ENCODE measurements at places on chromosomes 6 and 20. TPM values are rescaled to one million over a fixed set of nuclear protein-coding genes. Genes with fewer than 3 reads are reported as not detected.
A peak's percentile ranks its signal among the peaks of the same experiment; 100 is the strongest.

ANGPT4 gene
- not detected for total RNA-seq

DNA sequence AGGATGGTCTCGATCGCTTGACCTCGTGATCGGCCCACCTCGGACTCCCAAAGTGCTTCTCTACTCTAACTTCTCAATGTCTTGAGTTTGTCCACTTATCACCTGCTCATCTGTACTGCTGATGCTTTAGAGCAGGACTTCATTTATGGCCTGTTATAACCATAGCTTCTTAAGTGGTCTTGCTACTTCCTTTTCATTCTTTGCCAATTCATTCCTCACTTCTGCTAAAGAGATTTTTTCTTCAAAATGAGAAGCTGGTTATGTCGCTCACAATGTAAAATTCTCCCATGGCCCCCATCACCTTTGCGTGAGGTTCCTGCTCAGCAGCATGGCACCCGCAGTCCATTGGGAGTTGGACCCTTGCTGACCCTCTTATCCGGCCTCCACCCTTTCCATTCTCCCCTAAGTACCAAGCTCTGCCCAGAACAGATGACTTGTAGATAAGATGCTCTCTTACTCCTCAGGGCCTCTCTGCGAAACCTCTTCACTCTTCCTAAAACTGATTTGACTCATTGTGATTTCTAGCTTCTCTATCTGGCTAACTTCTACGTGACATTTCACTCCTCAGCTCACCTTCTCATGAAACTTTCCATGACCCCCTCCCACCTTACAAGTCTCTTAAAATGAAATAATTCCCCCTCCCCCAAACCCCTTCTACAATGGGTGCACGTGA lies 13.9 kb upstream of the CD164 start:
- H3K4me3 ChIP-seq = no peak overlapping the region
- H3K27me3 ChIP-seq = peaks cover 9% of the 10 kb centered on the region
- peaks cover 6% of the 10 kb centered on the region for H3K4me1 ChIP-seq
- peak overlapping the region; percentile 56 for H3K27ac ChIP-seq
- no peak for DNase-seq
- peaks cover 4% of the 10 kb centered on the region for H3K36me3 ChIP-seq

DNA sequence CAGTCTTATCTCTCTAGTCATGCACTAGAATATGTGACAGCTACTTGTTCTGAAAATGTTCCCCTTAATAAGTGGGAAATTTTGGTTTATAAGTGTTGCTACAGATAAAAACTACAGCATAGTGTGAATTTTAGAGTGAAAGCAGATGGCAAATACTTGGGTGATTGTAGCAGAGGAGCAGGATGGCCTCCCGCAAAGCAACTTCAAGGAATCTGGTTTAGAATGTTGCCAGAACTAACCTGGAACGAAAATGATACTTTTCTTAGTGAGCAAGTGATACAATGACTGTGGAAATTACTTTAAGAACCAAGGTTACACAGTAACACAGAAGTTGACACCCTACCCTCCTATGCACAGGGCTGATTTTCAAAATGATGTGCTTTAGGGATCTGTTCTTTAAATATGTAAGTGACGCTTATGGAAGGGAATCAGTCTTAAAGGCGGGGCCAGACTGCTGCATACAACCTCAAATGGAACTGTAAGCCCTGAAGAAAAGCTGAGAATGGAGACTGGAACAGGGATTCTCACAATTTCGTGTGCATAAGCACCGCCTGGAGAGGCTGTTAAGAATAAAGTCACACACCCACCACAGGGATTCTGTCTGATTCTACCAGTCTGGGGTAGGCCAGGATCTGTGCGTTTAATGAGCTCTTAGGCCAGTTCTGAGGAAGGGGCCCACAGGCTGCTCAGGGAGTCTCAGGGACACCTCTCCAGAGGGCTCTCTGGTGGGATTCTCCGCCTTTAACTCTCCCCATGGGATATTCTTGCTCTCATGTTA lies 97.9 kb downstream of the FYN start:
- H3K27ac ChIP-seq = peak overlapping the region; percentile 97
- peaks cover 5% of the 10 kb centered on the region for H3K36me3 ChIP-seq
- H3K27me3 ChIP-seq = no peaks in the 10 kb centered on the region
- H3K4me3 ChIP-seq = peak overlapping the region; percentile 53
- DNase-seq = no peak

DNA sequence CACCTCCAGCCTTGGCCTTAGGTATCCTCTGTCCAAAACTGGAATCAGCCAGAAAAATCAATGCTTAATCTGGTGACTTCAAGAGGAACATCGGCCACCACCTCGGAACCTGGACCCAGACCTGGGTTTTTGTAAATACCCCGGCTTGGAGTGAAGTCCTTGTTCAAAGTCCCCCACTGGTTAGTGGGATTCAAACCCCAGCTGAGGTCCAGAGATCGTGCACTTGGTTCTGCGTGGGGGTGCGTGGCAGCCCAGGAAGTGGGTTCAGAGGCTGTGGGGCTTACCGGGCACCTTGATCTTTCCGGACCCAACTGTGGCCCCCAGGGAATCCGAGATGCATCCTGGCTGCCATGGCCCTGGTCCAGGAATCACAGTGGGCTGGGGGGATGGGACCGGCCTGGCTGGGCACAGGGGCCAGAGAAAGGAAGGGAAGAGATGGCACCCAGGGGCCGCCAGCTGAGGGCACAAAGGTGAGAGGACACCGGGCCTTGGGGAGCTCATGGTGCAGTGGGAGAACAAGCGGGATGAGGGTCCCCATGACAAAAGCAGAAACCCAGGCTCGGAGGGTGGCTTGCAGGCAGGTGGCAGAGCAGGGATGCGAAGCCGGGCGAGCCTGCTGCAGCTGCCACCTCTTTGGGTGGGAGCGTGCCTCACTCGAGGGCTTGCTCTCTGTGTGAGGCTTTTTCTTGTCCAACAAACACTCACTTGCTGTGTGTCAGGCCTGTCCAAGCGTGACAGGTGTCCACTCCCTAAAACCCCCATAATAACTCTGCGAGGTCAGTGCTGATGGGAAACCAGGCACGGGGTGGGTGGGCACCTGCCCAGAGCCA lies 27.7 kb downstream of the ZBP1 start:
- H3K4me3 ChIP-seq = no peak overlapping the region
- no peaks in the 10 kb centered on the region for H3K27me3 ChIP-seq
- H3K36me3 ChIP-seq = no peaks in the 10 kb centered on the region

PRL gene
- not detected for total RNA-seq

DNAH8 gene
- total RNA-seq = 0.05 TPM

DNA sequence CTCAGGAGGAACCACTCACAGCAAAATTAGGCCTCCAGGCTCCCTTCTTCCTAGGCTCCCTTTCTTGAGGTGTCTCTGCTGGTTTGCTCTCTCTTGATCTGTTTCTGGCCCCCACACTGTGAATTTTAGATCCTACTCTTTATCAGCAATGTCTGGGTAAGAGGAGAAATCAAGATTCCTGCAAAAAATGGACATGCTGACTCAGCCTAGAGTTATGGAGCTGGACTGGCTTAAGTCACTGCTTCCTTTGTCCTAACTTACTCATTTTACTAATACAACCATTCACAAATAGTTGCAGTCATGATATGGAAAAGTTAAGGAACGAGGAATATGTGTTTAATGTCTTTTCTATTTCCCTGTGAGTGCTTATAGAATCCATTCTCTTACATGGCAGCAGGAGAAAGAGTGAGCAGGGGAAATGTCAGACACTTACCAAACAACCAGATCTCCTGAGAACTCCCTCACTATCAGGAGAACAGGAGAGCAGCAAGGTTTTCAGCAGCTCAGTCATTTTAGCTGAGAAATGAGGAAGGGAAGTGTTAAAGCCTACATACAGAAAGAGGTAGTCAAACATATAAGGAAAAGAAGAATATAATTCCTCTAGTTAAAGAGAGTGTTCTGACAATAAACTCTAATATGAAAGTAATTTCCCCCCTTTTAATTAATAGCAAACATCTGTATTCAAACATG lies 160.8 kb downstream of the PDE7B start:
- DNase-seq = no peak
- H3K36me3 ChIP-seq = no peaks in the 10 kb centered on the region
- no peak overlapping the region for H3K4me3 ChIP-seq
- no peak overlapping the region for H3K27ac ChIP-seq
- peaks cover 25% of the 10 kb centered on the region for H3K27me3 ChIP-seq

DNA sequence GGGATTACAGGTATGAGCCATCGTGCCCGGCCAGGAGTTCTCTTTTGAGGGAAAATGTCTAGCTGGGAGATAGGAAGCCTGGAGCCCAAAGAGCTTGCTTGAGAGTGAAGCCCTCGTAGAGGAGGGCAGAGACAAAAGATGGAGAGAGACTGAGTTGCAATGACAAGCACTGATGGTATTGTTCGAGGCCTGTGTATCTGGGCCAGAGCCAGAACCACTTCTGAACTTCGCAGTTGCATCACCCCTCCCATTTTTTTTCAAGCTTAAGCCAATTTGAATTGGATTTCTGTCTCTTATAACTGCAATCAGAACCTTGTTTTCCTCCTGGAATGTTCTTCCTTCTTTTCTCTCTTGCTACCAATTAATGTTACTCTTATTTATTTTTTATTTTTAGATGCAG lies 83.1 kb downstream of the KCNB1 start:
- no peak overlapping the region for H3K27ac ChIP-seq
- H3K4me1 ChIP-seq = peaks cover 2% of the 10 kb centered on the region
- no peak overlapping the region for H3K4me3 ChIP-seq
- peaks cover 2% of the 10 kb centered on the region for H3K36me3 ChIP-seq

GRCh38 chr6:104332364-104332763 lies 527.4 kb downstream of the HACE1 start:
- no peak overlapping the region for H3K4me3 ChIP-seq
- H3K36me3 ChIP-seq = no peaks in the 10 kb centered on the region
- no peaks in the 10 kb centered on the region for H3K4me1 ChIP-seq
- peaks cover 4% of the 10 kb centered on the region for H3K27me3 ChIP-seq

DNA sequence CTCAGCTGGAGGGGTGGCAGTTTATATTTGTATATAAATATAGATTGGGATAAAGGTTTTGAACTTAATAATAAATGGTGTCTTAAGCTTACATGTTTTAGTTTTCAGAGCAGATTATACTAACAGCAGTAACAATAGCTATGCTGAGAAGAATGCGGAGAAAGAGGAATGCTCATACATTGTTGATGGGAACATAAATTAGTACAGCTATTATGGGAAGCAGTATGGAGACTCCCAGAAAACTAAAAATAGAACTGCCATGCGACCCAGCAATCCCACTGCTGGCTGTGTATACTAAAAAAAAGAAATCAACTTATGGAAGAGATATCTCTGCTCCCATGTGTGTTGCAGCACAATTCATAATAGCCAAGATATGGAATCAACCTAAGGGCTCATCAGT lies 127.9 kb downstream of the BCKDHB start:
- no peak overlapping the region for H3K4me3 ChIP-seq
- no peak overlapping the region for H3K27ac ChIP-seq
- no peaks in the 10 kb centered on the region for H3K36me3 ChIP-seq
- no peaks in the 10 kb centered on the region for H3K27me3 ChIP-seq
- H3K4me1 ChIP-seq = no peaks in the 10 kb centered on the region

SIRPB2 gene
- 0.78 TPM for total RNA-seq

DNA sequence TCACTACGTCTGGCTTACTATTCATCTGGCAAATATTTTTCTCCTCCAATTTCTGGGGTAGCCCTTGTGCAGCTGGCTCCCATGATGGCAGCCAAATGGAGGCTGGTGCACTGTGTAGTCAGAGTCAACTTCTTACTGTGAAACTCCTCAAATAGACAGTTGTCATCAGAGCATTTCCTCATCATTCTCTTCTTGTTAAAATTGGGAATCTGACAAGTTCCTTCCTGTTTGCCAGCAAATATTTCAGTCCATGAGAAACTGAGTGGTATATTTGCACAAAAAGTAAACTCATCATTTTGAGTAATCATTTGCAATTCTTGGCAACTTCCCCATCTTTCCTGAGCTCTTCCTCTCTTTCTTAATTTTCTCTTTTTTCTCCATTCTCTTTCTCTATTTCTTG lies 394.9 kb upstream of the RGS17 start:
- no peak for DNase-seq
- no peaks in the 10 kb centered on the region for H3K36me3 ChIP-seq
- H3K4me3 ChIP-seq = no peak overlapping the region
- no peaks in the 10 kb centered on the region for H3K27me3 ChIP-seq
- no peaks in the 10 kb centered on the region for H3K4me1 ChIP-seq

GRCh38 chr6:11618533-11618932 lies 81.0 kb downstream of the TMEM170B start:
- peaks cover 3% of the 10 kb centered on the region for H3K36me3 ChIP-seq
- DNase-seq = no peak
- peaks cover 4% of the 10 kb centered on the region for H3K27me3 ChIP-seq
- H3K4me1 ChIP-seq = peaks cover 2% of the 10 kb centered on the region

GSTA3 gene
- not detected for total RNA-seq

GRCh38 chr6:47631797-47632196 lies 66.6 kb upstream of the ADGRF4 start:
- H3K27ac ChIP-seq = peak overlapping the region; percentile 51
- no peaks in the 10 kb centered on the region for H3K36me3 ChIP-seq
- DNase-seq = no peak
- H3K27me3 ChIP-seq = no peaks in the 10 kb centered on the region
- peaks cover 10% of the 10 kb centered on the region for H3K4me1 ChIP-seq
- H3K4me3 ChIP-seq = no peak overlapping the region

PCMT1 gene
- total RNA-seq = 32.9 TPM

GRCh38 chr6:132733283-132733682 lies 19.4 kb upstream of the VNN1 start:
- no peak overlapping the region for H3K4me3 ChIP-seq
- peaks cover 7% of the 10 kb centered on the region for H3K4me1 ChIP-seq
- H3K27me3 ChIP-seq = peaks cover 10% of the 10 kb centered on the region
- H3K27ac ChIP-seq = no peak overlapping the region
- DNase-seq = no peak

GRCh38 chr6:133774356-133774755 lies 114.6 kb upstream of the TCF21 start:
- no peaks in the 10 kb centered on the region for H3K4me1 ChIP-seq
- no peak overlapping the region for H3K27ac ChIP-seq
- no peaks in the 10 kb centered on the region for H3K36me3 ChIP-seq
- H3K4me3 ChIP-seq = no peak overlapping the region

BPIFB6 gene
- total RNA-seq = not detected

DNA sequence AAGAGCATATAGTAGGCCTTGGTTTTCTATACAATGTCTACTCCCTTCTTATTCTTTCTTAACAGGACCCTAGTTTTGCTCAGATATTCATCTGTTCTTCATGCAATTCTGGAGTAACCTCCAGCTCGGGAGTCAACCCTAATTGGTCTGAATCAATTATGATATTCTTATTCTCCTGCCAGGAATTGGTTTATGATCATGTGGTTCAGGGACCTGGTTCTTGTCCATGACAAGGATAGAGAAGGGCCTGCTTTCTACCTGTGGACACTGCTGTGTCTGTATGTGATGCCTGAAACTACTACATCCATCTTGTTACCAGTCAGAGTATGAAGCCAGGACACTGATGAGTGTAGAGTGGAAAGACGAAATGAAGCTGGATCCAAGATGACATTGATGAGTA lies 24.4 kb upstream of the FAM184A start:
- H3K27ac ChIP-seq = no peak overlapping the region
- no peaks in the 10 kb centered on the region for H3K36me3 ChIP-seq
- no peak overlapping the region for H3K4me3 ChIP-seq

All from T-helper 17 cell (primary cell).